Stimulated activated CD4-positive, alpha-beta T cell treated with anti-CD3 and anti-CD28 coated beads, TNF-alpha, amount 100 ng/mL, for 1 hour (primary cell): ENCODE measurements at places on chromosomes 6 and 20.

DNA sequence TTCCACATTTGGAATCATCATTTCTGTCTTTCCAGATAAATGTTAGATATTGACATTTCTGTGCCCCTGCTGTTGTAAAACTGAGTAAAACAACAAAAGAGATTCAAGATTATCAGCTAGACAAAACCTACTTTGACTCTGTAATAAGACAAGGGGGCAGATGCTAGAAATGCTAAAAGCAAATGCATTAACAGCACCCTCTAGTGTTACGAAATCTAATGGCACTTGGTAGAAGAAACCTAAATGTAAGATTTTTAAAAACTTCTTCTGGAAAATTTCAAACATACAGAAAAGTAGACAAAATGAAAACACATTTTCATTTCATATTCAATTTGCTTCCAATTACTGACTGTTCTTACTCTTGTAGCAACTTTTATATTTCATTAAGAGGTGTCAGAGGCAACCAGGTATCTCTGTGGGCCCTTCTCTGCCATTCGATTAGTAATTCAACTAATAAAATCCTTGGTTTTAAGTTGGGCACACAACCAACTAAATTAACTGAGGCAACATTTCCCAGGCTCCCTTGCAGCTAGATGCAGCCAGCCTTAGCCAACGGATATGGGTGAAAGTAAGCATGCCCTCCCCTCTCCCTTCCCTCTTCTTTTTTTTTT, 45.0 kb downstream of the SLC23A2 start:
- no peak for DNase-seq

DNA sequence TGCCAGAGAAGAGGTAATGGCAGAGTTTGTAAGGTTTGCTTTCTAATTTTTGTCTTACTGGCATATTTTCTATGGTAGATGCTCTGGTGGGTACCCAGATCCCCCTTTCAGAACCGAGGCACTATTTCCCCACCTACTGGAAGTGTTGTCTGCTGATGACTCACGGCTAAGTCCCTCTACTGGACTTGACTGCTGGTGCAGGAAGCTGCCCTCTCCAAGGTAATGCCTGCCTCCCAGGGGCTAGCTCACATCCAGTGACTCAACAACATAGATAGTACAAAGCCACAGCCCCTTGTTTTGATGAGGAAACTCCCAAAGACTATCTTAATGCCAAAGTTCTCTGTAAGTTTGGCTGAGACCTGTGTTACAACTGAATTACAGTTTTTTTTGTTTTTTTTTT, 285.4 kb upstream of the FLRT3 start:
- DNase-seq = no peak

DNA sequence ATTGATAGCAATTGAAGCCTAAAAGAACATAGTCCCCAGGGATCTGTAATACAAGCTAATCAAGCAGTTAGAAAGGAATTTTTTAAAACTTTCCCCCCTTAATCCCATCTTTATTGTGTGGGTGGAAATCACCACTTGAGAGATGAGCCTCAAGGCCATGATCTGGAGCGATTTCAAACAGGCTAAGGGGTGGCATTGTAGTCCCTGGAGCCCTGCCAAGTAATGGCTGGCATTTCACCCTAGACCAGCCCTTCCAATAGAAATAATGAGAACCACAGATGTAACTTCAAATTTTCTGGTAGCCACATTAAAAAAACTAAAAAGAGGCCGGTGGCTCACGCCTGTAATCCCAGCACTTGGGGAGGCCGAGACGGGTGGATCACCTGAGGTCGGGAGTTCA, 46.9 kb downstream of the PRDM1 start:
- DNase-seq = no peak

- DNase-seq = no peak
Measured at GRCh38 chr20:50817776-50818172, 22.9 kb downstream of the BCAS4 start.

- DNase-seq = no peak
Measured at GRCh38 chr6:137272403-137272802, 53.2 kb upstream of the IFNGR1 start.

DNA sequence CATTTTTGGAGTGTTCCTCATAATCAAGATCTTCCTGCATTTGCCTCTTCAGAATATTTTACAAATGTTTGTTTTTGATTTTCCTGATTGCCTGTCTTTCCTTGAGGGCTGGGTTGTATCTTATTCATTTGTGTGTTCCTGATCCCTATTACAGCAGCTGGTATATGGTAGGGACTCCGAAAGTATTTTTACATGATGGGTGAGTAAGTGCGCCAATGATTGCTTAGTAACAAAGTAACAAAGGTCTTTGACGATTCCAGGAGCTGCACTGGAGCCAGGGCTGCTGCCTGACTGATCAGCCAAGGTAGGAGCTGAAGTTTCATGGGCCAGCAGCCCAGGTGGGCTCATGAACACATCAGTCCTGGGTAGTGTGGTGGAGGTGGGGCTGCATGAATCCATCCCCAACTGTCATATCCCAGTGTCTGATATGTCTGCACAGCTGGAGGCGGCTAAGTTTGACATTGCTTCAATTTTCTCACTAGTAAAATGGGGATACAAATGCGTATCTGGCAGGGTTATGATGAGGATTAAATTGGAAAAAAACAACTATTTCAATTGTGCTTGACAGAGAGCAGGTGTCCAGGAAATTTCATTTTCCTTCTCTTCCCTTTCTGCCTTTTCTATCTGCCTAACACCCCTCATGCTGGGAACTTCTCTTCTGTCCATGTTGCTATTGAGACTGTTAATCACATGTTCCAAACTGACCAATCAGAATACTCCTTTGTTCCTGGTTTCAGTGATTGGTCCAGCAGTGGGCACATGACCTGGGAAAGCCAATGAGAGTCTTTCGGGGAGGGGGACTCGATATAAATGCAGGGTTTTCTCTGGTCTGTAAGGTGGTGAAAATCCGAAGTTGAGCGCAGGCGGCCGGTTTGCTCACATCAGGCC, 90.7 kb downstream of the CDH26 start:
- no peak for DNase-seq

DNA sequence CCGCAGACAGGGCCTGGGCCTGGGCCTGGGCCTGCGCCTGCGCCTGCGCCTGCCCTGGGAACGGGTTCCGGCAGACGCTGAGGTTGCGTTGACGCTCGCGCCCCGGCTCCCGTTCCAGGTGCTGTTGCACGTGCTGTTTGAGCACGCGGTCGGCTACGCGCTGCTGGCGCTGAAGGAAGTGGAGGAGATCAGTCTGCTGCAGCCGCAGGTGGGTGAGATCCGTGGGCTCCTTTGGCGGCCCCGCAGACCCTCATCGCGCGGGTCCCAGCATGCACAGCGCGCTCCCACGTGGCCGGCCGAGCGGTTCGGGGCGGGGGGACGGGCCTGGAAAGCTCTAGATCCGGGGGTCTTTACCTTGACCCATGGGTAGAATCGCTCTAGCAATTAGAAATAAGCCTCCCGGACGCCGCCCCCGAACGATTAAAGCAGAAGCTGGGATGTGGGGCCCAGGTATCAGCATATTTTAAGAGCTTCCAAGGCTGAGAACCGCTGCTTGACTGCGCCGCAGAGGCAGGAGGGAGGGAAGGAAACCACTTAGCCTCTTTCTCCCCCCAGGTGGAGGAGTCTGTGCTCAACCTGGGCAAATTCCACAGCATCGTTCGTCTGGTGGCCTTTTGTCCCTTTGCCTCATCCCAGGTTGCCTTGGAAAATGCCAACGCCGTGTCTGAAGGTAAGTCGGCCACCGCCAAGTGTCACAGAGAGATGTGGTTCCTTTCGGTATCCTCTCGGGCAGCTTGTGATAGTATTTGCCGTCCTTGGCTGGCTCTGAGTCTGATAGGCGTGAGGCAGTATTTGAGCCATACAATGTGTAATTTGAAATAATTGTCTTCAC, 508 bp downstream of the NOP56 start:
- DNase-seq = peak; percentile 40

GRCh38 chr6:20028143-20028542, 184.1 kb downstream of the MBOAT1 start:
- DNase-seq = no peak

DNA sequence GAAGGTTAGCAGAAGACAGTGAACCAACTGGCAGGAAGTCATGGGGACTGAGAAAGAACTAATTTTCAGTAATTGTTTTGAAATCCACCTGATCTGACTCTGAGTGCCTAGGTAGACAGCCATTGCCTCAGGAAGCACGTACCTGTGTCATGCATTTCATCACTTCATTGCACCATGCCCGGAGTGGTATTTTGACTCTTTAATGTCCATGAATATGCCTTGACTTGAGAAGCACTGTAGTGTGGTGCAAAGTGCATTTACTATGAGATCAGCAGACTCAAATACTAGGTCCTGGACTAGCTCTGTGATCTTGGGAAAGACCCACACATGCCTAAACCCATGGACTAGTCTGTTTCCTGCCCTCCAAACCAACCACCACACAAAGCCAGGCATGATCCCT, 370.9 kb upstream of the MARCKS start:
- DNase-seq = no peak

DNA sequence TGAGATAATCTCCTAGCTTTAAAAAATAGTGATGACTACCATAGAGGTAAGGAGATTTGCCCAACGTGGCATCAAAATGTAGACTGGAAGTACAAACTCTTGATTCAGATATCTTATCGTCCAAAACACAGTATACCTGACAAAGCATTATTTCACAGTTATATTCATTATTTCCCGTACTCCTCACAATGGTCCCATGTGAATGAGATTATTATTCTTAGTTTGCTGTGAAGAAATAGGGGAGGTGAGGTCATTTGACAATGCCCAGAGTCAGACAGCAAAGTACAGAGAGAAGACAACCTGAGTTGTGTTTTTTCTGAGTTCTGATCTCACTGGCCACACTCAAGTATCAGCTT, 1.2 kb upstream of the TFB1M start:
- no peak for DNase-seq
